ENCODE measurements at places on chromosomes 1 and 21.

DNA sequence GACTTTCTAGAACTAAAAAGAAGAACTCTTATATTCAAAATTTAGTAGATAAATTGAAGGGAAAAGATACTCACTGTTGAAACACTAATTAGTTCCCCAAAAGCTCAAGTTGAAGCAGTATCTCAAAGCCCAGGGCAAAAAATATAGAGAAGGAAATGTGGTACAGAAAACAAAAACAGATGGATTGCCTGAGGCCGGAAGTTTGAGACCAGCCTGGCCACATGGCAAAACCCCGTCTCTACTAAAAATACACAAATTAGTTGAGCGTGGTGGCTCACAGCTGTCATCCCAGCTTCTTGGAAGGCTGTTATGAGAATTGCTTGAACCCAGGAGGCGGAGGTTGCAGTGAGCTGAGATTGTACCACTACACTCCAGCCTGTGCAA lies 36.0 kb downstream of the FAM177B start:
- DNase-seq = no peak

- no peak for DNase-seq
Observed at GRCh38 chr1:167484726-167485502, 33.4 kb downstream of the CD247 start.

DNA sequence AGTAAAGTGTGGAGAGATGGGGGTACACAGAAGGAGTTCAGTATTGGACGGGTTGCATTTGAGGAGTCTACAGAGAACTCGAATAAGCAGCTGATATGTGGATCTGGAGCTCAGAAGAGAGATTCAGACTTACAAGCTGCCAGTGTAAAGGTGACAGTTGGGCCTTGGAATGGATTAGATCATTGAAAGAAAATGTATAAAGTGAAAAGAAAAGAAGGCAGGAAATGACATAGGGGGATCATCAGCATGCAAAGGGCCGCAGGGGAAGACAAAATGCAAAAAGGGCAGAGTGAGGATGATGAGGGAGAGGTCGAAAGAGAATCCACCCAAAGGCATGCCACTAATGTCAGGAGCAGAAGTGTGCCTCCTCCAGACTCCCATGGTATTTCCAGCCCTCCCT lies 273.3 kb downstream of the TNR start:
- no peak for DNase-seq

- DNase-seq = no peak
Observed at GRCh38 chr1:241525026-241525425, 5.5 kb upstream of the FH start.

- no peak for DNase-seq
Observed at GRCh38 chr1:246001142-246001836, 505.8 kb downstream of the SMYD3 start.

DNA sequence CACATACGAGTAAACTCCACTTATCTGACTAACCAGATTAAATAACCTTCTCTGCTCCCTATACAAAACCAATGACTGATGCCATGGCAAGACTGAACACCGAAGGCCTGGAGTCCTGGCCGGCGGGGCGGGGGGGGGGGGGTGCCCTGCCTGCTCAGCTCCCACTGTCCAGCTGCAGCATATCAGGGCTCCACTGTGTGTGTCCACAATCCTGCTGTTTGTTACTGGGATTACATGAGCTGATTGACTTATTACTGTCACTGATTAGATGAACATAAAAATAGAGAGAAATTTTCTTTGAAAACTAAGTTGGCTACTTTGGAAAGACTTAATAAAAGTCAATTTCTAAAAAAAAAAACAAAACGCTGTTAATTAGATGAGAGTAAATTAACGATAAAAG lies 24.9 kb downstream of the TMEM63A start:
- no peak for DNase-seq

DNA sequence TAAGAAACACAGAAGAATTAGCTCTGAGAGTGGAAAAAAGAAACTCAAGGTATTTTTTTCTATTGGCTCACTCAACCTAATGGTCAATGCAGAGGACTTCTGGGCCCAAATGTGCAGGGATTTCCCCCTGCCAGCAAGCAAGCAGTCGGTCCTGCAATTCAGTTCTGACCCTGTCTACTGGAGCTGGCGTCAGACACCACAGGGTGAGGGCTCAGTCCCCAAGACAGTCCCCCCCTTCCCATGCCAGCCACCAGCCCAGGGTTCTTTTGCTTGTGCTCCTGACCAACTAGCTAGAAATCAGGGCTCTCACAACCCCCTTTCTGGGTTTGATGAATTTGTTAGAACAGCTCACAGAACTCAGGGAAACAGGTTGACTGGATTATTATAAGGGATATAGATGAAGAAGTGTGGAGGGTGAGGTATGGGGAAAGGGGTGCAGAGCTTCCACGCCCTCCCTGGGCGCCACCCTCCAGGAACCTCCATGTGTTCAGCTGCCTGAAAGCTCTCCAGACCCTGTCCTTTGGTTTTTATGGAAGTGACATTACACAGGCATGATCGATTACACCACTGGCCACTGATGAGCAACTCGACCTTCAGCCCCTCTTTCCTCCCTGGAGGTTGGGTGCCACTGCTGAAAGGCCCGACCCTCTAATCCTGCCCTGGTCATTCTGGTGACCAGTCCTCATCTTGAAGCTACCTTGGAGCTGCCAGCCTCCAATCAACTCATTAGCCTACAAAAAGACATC lies 22.5 kb upstream of the PWP2 start:
- DNase-seq = no peak

DNA sequence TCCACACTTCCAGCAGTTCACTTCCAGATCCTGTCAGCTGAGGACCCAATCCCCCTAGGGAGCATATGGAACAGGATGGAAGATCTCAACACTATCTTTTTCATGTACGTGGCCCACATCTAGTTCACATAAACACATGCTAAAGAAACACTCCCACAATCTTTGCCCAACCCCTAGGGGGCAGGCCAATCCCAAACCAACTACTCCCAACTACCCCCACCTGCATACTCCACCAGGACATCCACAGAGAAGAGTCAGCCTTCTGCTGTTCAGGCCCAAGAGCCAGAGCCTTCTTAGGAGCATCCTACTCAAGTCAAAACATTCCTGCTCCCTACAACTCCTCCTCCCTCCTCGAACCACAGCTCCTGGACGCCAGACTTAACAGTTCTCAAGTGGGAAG lies 5.6 kb upstream of the SLC5A9 start:
- DNase-seq = no peak

DNA sequence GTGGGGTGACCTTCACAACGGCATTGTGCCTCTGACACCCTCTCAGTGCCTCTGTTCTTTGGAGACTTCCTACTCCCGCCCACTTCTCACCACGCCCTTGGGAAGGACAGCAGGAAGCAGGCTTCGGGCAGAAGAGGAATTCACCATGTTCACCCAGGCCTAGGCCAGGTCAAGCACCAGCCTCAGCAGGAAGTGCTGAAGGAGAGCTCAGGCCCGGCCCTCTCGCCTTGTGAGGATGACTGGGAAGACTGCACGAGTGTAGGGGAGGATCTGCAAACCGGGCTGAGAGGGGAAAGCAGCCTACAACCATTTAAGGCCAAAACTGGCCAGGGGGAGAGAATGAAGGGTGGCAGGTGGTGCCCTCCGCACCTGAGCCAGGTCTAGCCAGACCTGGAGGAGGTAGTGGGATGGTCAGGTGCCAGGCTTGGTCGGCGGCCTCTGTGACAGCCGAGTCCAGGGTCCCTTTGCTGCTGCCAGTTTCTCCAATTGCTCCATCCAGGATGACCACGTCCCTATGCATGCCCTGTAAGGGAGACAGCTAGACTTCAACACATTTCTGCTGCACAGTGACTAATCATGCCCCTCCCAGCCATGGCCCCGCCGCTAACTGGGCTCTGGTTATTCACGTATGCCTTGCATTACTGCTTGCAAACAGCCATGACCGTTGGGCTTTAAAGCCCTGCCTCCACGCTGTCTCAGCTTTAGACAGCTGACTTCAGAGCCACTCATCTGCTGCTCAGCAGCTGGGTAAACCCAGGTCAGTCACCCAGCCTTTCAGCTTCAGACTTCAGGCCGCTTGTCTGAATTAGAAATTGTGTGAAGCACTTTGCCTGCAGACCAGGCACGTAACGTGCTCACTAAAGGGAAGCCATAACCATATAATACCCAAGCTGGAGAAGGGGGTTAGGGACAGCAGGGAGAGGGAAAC lies 8.9 kb downstream of the MRTO4 start:
- no peak for DNase-seq

- no peak for DNase-seq
Observed at GRCh38 chr1:7177021-7177420, 391.8 kb downstream of the CAMTA1 start.

DNA sequence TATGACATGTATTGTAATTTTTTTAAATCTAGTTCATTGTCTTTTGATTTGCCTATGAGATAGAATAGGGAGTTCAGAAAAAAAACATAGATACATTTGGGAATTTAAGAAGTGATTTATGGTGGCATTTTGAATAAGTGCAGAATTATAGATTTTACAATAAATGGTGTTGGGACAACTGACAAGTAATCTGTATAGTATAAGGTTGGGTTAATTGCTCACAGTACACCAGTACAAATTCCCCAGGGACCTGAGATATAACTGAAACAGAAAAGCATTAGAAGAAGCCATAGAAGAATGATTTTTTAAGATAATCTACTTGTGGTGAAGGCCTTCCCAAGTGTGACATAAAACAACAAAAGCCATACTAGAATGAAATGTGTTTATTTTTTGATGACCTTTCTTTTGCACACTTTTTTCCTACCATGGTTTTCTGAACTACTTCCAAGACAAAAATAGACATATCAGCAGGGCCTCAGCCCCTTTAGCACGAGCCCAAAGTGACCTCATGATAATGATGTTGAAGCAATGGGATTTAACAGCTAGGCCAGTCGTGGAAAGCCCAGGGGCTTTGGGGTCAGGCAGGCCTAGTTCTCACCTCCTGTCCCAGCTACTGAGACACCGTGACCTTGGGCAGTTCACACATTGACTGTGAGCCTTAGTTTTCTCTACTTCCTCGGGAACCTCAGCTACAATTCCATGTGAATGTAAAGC lies 87.4 kb downstream of the GREM2 start:
- no peak for DNase-seq

GRCh38 chr1:232594768-232595698 lies 34.9 kb downstream of the SIPA1L2 start:
- DNase-seq = no peak

DNA sequence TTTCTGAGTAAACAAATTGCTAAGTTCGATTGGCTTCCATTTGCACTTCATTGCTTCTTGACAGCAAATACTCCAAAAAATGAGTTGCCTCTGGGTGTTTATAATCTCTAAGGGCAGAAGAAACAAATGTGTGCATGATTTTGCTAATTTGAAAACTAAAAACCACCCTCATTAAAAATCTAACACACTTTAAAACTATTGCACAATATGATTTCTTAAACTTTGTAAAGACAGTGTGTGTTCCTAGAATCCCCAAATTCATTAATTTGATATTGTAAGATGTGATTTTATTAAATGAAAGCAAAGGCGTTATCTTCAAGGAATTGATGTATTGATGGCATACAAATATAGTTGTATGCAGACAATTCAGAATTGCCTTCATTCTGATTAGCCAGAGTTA lies 350.9 kb downstream of the OLFM3 start:
- no peak for DNase-seq

- DNase-seq = no peak
Observed at GRCh38 chr1:147809236-147809635, 48.8 kb upstream of the GJA5 start.

DNA sequence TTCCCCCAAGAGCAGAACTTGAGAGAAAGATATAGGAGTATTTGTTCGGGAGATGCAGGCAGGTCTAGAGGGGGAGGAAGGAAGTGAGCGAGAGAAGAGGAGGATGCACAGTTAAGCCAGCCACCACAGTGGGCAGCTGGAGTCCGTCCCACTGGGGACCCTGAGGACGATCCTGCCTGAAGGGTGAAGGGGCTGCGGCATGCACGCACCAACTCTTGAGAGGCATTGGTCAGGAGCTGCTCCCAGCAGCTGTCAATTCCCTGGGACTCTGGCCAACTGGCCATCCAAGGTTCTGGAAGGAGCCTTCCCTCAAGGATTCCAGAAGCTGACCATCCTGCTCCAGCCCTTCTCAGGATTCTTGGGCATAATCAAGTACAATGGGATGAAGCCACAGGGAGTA lies 246.9 kb downstream of the MATN1 start:
- DNase-seq = no peak

- DNase-seq = no peak
Observed at GRCh38 chr1:239711768-239712167, 325.4 kb downstream of the CHRM3 start.

GRCh38 chr1:193406901-193407300 lies 220.5 kb upstream of the B3GALT2 start:
- DNase-seq = no peak

GRCh38 chr1:150420560-150421265 lies 56.8 kb downstream of the RPRD2 start:
- no peak for DNase-seq

GRCh38 chr1:205926213-205926612 lies 17.0 kb downstream of the SLC26A9 start:
- no peak for DNase-seq

GRCh38 chr21:42863504-42863870 lies 15.9 kb downstream of the WDR4 start:
- no peak for DNase-seq

- no peak for DNase-seq
Observed at GRCh38 chr1:78641558-78641957, 8.1 kb upstream of the IFI44 start.

DNA sequence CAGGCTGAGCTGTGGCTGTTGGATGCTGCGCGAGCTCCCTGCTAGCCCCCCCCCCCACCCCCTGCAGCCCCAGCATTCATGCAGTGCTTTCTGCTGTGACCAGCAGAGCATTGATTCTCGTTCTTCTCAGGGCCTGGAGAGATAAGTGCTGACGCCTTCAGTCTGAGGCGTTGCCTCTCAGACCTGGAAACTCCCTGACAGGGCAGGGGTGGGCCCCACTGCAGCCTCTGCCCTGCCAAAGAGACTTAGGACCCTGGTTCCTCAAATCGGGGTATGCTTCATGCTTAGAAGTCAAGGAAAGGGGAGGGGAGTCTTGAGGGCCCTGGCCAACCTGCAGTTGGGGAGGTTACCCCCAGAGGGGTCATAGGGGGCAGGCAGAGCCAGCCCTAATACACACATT lies 38.5 kb downstream of the PTPRF start:
- no peak for DNase-seq

DNA sequence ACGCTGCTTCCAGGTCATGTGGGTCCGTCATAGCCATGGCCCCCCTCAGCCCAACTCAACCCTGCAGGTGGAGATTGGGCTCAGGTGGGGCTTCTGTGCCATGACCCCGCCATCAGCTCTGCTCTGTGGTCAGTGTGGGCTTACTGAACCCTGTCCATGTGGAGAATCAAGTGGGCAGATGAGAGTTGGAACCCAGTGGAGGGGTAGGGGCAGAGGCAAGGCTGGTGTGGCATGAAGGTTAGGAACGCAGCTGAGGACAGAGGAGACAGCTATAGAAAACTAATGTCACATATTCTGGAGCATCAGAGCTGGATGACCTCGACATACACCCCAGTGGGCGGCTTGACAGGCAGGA lies 355.9 kb downstream of the PTPRU start:
- DNase-seq = no peak
